ENCODE measurements at places on chromosomes 6 and 20.
A peak's percentile ranks its signal among the peaks of the same experiment; 100 is the strongest.

DNA sequence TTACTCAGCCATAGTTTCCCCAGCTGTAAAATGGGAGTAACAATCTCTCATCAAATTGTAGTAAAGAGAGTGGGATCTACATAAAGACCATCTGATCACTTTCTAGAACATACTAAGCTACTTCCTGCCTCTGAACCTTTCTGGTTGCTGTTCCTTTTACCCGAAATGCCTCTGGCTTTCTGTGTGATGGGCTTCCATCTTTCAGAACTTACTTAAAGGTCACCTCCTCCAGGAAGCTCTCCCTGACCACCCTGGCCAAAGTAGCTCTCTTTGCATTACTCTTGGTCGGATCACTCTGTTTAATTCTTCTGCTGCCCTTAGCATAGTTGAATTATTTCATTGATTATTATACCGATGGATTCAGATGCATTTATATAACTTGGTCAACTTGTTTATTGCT, 171.0 kb downstream of the BMP7 start:
- no peak for DNase-seq

DNA sequence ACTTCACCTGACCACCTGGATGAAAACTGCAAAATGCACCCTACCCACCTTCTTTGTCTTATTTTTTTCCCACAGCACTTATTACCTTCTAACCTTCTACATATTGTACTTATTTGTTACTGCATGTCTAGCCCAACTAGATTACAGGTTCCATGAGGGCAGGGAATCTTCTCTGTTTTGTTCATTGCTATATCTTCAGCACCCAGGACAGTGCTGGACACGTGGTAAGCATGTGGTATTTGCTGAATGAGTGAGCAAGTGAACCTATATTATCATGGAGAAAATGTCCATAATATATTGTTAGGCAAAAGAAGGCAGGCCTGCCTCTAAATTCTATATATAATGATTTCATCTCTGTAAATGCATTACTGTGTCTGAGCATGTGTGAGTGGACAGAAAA, 107.0 kb downstream of the TRERF1 start:
- DNase-seq: no peak

GRCh38 chr6:36954262-36954931, at the start of gene PI16:
Gene PI16 (plus strand): TSS chr6:36954738. CDS start chr6:36954761, 23 bp downstream.
- no peak for DNase-seq

DNA sequence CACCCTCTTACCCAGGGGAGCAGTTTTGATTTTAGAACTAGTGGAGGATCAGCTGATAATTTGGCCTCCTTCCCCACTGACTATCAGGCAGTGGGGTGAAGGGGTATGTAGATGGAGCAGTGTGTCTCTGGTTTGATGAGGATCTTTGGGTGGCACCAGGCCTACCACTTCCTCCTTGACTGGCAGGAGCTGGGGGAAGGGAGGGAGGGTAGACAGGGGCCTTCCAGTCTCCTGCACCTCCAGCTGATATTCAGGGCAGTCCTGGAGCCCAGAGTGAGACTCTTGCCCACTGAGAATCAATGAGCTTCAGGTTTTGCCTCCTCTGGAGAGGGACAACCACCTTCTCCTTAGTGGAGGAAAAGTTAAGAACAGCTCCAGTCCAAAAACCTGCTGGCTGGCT, 3.2 kb downstream of the DEF6 start:
- no peak for DNase-seq

- peak; percentile 3 for DNase-seq
Measured at GRCh38 chr6:56327946-56328727, 80.8 kb upstream of the COL21A1 start.

- peak; percentile 97 for DNase-seq
Measured at GRCh38 chr20:50029697-50030461, 47.1 kb downstream of the SNAI1 start.

GRCh38 chr6:124393536-124393935, 568.7 kb upstream of the RNF217 start:
- no peak for DNase-seq

DNA sequence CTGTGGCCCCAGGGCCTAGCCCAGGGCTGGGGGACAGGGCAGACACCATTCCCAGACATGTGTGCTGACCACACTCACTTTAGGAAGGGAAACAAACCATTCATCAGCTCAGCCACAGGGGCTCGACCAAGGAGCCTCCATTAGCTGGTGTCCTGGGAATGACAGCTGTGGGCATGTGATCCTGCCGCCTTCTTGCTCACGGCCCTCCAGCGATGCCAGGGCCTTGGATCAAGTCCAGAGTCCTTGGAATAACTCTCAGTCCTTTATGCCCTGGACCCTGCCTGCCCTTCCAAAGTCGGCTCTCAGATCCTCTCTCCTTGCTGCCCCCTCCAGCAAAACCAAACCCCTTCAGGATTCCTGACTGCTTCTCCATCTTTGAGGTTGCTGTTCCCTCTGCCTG, 165.0 kb upstream of the RNF24 start:
- no peak for DNase-seq

Data from fibroblast of villous mesenchyme (primary cell).